Activated T-helper 1 cell treated with anti-CD3 and anti-CD28 coated beads, Interleukin-2, amount 50 U/mL, for 16 hours (primary cell): ENCODE measurements at places on chromosomes 2 and 18.

- no peak for DNase-seq
Measured at GRCh38 chr2:69164061-69164778, 151.2 kb downstream of the ANTXR1 start.

DNA sequence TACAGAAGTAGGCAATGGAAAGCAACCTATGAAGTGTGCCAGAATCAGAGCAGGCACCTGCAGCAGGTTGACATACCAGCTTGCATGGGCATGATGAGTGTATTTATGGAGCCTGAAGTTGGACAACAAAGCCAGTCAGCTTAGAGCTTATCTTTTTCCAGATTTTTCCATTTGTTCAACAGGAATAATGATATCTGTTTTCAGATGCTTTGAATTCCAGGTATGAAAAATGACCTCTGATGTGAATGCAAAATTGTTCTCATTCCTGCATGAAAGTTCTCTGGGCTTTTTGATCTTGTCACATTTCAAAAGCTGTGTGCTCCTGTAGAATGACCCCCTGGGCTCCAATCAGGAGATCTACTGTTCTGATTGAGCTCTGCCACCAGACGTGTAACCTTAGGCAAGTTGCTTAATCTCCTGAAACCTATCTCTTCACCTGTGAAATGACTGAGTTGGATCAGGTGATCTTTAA, 38.2 kb upstream of the VIT start:
- DNase-seq, result no peak

DNA sequence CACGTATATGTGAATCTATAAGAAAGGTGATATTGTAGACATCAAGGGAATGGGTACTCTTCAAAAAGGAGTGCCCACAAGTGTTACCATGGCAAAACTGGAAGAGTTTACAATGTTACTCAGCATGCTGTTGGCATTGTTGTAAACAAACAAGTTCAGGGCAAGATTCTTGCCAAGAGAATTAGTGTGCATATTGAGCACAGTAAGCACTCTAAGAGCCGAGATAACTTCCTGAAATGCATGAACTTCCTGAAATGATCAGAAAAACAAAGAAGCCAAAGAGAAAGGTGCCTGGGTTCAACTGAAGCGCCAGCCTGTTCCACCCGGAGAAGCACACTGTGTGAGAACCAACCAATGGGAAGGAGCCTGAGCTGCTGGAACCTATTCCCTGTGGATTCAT, 101.0 kb downstream of the HS6ST1 start:
- no peak for DNase-seq

DNA sequence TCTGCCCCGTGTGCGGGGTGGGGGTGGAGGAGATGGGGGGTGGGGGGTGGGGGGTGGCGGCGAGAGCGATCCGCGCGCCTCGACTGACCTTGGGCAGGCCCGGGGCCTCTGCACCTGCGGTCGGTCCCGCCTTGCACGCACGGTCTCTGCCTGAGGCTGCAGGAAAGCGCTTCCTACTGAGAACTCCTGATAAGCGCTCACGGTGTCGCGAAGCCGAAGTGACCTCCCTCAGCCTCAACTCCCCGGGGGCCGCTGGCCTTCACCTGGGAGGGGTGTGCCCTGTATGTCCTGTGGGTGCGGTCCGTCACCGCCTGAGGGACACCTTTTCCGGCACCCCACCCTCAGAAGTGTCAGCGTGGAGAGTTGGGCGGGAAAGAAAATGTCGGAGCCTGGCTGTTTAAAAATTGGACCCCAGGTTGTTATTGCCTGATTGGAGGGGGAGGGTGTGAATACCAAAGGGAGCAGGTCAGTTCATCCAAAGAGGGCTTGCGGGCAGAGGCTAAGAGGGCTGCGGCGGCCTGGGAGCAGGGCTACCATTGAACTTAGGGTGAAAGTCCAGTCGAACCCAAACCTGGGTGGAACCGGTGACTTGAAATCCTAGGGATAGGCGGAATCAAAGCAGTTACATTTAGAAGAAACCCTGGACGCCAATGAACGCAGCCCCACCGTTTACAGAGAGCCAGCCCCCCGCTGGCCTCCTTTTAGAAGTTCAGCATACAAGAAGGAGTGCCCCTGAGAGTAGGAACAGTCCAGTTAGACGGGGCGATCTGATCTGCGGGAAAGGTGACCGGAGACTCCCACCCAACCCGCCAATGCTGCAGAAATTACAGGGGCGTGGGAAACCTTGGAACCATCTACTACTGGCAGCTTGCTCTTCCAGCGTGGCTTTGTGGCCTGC, 1.2 kb downstream of the MAL start:
- no peak for DNase-seq

DNA sequence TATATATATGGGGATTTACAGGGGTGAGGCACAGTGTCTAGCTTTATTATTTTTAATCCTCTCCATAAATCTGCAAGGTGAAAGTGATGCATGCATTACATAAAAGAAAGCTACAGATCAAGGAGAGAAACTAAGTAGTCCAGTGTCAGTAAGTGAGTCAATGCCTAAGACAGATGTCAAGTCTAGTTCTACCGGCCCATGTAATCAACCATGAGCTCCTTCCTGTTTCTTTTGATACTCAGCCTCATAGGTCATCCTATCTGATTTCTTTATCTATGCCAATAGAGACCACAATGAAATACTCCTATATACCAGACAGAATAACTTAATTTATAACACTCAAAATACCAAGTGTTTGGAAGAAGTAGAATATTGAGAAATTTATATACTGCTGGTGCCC, 20.2 kb upstream of the GYPC start:
- DNase-seq, result no peak

DNA sequence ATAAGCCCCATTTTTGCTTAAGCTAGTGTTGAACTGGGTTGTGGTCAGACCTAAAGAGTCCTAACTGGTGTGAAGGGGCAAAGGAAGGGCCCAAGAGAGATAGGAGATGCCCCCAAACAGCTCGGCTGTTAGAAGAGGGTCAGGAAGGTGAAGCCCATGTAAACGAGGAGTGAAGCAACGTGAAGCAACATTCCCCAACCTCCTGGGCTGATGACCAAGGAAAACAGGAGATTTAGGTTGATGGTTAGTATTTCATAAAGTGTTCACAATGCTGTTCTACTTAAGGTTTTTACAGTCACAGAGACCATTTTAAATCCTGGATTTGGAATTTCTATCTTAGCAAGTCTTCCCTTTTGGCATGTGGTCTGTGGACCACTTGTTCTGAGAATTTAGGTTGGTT, 144.0 kb upstream of the SERPINE2 start:
- DNase-seq, result no peak

- DNase-seq, result no peak
Measured at GRCh38 chr2:224410946-224411561, 9.1 kb upstream of the FAM124B start.

GRCh38 chr18:74698881-74699280, 101.2 kb downstream of the ZNF407 start:
- no peak for DNase-seq

GRCh38 chr2:238692562-238692961, 155.3 kb upstream of the TWIST2 start:
- no peak for DNase-seq

DNA sequence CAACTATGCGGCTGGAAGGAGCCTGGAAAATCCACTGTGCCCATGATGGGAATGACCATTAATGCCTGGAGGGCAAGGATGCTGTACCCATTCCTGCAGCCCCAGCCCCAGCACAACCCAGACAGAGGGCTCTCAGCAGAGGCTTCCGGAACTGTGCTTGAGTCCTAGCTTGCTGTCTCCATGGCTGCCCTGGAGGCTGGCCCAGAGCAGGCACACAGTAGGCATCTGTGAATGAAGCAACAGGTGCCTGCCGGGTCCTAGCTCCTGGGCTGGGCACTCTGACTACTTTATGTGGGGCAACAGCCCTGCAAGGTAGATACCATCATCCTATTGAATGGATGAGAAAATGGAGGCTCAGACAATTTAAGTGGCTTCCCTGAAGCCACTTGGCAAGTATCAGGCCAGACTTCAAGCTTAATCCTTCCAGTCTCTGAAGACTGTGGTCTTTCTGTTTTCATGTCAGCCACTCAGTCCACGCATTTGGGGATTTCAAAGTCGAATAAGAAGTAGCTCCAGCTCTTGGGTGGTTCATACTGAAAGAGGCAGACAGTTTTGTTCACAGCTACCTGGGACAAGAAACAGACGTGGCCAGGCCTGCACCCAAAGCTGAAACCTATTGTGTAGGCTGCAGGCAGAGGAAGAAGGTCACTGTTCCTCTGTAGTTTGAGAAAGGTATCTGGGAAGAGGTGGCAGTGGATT, 237.5 kb downstream of the ZBTB7C start:
- no peak for DNase-seq

DNA sequence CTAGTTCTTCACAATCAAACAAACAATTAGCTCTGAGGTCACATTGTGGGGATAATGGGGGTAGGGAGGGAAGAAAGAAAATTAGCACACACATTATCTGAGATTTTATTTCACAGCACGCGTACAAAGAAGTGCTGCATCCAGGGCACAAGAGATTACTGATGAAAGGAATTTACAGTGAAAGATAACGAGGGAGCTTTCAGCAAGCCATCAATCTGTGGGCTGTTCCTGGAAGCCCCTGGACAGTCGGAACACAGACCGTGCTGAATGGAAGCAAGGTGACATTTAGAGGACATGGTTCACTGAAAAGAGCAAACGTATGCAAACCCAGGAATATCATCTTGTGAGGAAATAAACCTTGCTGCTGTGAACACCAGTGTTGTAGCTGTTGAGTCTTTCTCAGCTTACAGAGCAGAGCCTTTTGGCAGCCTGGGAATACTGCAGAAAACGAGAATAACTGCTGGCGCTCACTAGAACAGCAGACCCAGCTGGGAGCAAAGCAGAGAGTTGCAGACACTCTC, 63.2 kb downstream of the SCG2 start:
- no peak for DNase-seq
